ENCODE measurements at places on chromosomes 6 and 20.

GRCh38 chr6:79070206-79070825 is 7.7 kb downstream of the PHIP start:
- peak; percentile 14 for DNase-seq

- DNase-seq: no peak
Observed at GRCh38 chr6:145818796-145819195, 4.2 kb upstream of the FBXO30 start.

DNA sequence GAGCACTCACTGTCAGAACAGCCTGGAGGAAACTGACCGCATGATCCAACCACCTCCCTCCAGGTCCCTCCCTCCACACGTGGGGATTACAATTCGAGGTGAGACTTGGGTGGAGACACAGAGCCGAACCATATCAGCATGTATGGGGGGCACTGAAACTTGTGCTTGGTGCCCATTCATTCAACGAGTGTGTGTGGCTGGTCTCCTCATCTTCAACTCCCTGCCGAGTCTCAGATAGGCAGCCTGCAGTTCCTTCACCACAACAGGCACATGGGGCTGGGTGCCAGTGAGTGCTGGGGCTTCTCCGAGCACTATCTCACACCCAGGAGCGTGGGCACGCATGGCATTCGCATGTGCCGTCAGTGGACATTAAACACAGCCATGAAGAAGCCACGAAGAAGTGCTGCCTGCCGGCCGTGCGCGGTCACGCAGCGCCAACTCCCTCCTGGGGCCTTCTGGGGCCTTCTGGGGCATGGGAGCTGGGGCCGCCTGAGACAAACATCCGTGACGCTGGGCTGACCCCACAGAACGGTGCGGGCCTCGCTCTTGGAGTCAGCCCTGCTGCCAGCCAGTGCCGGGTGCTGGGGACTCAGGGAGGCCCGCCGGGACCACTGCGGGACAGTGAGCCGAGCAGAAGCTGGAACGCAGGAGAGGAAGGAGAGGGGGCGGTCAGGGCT is 714 bp upstream of the RTEL1 start:
- DNase-seq: peak; percentile 38

GRCh38 chr6:142938510-142938909 is 6.5 kb downstream of the HIVEP2 start:
- no peak for DNase-seq

- no peak for DNase-seq
Observed at GRCh38 chr20:63318391-63319163, 25.6 kb downstream of the COL20A1 start.

GRCh38 chr6:28589234-28589956 is 63.7 kb downstream of the GPX5 start:
- peak; percentile 75 for DNase-seq

DNA sequence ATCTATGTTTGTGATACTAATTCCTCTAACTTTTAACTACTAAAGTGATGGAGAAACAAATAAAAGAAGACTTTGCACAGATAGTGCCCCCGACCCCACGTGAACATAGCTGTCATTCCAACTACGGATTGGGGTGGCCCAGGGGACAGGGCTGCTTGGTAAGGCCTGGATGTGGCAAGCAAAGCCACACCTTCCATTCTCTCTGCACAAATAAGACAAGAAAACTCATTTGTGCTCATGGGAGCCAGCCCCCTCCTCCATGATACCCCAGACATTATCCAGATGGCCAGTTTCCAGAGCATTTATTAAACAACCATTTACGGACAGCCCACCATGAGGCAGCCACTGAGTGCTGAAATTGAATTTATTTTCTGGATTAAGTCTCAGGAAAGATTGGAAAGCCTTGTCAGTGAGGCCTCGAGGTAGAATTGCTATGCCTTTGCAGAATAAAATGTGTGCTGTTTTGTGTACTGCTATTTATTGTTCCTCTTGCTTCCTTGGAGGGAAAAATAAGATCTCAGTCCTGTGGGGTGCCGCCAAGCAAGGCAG is 151.2 kb downstream of the UNC5CL start:
- no peak for DNase-seq

- DNase-seq: peak; percentile 84
Observed at GRCh38 chr6:22113026-22113766, 183.6 kb downstream of the PRL start.

DNA sequence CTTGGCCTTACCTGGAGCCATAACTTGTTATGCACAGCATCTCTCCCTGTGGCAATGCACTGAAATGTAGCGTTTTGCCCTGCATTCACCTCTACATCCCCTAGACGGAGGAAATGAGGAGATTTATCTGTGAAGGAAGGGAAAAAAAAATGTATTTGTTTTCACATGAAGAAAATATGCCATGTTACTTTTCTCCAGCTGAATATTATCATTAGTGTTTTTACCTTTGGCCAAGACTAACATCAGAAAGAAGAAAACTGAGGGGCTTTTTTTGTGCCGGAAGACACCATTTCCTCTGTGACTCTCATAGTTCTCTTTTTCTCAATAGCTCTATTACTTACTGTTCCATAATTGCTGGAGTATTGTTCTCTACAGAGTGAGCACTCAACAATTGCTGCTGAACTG is 280.4 kb downstream of the PTPRK start:
- no peak for DNase-seq

DNA sequence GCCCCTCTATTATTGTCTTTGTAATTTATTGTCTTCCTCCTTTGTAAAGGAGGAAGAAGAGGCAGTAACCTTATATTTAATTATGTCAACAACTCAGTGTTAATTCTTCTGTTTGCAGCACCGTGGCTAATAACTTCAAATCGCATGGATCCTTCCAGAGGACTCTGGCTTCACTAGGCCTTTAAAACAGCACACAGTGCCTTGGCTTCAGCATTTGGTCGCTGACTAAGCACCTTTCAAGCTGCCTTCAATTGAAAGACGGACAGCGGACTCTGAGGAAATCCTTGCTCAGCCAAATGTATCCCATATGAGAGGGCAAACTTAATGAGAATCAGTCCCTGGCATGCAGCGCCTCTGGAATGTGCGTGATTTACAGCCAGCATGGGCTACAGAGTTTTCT is 64.2 kb downstream of the SGK1 start:
- DNase-seq: no peak

- DNase-seq: no peak
Observed at GRCh38 chr6:2611092-2611491, 139.6 kb downstream of the MYLK4 start.

- DNase-seq: peak; percentile 92
Observed at GRCh38 chr6:146543211-146543939, at the start of gene RAB32. Gene RAB32 (plus strand): TSS chr6:146543833. CDS start chr6:146543872, 39 bp downstream.
